ENCODE measurements at places on chromosomes 5 and 9. TPM values are rescaled to one million over a fixed set of nuclear protein-coding genes. Genes with fewer than 3 reads are reported as not detected.

QRFP gene
- not detected for total RNA-seq

DNA sequence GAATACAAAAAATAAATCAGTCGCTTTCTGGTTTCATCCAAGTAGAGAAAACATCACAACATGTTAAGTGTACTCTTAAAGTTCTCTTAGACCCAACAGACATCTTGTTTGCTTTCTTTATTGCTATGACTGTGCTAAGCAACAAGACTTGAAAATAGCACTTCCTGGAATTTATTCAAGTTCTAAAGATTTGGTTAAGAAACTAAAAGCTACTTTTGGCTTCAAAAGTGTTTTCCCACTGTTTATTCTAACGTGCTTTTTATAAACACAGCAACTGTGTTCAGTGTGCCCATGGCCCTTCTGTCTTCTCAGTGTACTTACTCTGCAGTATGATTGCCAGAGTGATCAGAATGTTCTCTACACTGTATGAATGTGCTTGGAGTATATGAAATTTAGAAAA is 109.8 kb downstream of the GIN1 start:
- no peak for DNase-seq

DNA sequence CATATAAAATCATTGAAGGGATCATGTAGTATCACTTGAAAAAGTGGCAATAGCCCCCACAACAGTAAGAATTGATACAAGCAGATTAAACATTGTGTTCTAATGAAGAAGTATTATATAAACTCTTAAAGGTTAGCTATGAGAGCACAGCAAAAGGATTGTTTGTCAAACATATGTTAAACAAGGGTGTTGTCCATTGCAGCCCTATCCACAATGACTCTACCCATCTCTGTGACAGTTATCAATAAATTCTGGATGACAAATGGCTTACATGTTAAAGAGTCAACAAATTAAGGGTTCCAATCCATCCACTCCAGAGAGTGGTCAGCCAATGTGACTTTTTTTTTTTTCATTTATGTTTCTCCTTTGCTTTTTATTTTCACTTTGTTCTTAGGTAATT is 238.7 kb downstream of the SEMA5A start:
- no peak for DNase-seq

LCN6 gene
- not detected for total RNA-seq

LCNL1 gene
- not detected for total RNA-seq

DNA sequence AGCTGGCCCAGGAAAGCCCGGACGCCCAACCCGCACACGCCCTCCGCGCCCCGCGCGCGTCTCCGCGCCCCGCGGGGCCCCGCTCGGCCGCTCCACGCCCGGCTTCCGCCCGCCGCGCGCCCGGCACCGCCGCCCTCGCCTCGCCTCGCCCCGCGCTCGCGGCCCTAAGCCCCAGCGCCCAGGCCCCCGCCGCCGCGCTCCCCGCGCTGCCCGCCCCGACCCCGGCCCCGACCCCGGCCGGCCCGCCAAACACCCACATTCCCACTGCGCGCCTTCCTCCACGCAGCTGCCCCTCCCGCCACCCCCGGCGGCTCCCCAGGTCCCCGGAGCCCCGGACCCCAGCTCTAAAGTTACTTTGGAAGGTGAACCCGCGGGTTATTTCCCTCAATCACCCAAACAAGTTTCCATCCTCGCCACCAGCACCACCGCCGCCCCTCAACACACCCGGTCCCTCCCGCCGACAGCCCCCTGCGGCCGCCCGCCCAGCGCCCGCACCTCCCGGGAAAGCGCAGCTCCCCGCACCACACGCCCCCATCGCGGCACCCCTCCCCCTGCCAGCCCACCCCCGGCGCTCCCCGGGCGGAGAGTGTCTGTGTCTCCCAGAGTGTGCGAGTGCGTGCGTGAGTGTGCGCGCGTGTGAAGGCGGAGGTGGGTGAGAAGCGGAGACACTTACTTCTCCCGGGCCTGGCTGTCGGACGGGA is 439 bp downstream of the SSBP2 start:
- no peak for DNase-seq

DNA sequence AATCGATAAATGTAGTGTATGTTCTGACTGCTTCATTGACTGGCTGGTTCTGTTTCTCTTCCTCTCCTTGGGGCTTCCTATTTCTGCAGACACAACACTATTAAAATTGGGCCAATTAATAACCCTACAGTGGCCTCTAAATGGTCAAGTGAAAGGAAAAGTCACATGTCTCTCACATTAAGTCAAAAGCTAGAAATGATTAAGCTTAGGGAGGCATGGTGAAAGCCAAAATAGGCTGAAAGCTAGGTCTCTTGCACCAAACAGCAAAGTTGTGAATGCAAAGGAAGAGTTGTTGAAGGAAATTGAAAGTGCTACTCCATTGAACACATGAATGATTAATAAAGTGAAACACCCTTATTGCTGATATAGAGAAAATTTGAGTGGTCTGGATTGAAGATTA is 58.2 kb downstream of the CCNH start:
- no peak for DNase-seq

DNA sequence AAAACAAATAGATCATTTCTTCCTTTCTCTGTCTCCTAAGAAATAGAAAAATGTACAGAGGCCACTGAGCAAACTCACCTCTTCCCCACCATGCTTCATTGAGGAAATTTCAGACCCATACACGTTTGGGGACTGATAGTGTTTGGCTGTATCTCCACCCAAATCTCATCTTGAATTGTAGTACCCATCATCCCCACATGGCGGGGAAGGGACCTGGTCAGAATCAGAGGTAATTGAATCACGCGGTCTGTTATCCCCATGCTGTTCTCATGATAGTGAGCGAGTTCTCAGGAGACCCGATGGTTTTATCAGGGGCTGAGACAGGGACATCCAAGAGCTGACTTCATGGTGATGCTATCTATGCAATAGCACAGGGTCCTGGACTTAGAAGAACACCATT is 1655.8 kb downstream of the MAT2B start:
- DNase-seq: no peak

- DNase-seq: no peak
Measured at GRCh38 chr5:77171141-77171910, 39.2 kb upstream of the PDE8B start.

ADCY2 gene
- total RNA-seq: not detected

CARTPT gene
- not detected for total RNA-seq

DNA sequence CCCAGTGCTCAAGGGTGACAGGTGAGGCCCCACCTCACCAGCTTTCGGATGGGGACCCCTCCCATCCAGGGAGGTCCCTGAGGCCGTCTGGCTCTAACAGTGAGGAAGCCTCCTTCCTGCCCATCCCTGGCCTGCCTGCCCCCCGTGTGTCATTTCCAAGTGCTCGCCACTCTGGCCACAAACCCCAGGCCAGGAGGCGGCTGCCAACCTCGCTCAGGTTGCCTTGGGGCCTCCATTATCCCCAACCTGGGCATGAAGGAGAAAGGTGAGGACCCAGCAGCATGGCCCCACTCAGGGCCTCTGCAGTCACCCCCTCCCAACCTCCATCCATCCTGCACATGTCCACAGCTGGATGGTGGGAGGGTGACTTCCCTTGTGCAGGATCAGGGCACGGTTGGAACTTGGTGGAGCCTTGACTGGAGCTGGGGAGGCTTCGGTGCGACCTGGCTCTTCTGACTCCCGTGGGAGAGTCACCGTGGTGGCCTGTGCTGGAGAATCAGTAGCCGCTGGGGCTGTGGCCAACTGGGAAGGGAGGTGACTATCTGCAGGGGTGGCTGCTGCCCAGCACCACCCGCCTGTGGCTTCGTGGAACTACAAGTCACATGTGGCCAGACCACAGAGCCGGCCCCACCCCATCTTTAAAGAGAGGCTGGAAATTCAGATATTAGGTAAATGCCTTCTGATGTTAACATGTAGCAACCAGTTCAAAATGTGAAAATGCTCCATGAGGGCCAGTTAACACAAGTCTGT is 37.5 kb upstream of the GFPT2 start:
- DNase-seq: no peak

TUBB4B gene
- 641 TPM for total RNA-seq

SLC46A2 gene
- not detected for total RNA-seq

GRCh38 chr9:130589754-130590153 is 10.4 kb downstream of the FUBP3 start:
- DNase-seq: no peak

LRRC19 gene
- not detected for total RNA-seq

DNA sequence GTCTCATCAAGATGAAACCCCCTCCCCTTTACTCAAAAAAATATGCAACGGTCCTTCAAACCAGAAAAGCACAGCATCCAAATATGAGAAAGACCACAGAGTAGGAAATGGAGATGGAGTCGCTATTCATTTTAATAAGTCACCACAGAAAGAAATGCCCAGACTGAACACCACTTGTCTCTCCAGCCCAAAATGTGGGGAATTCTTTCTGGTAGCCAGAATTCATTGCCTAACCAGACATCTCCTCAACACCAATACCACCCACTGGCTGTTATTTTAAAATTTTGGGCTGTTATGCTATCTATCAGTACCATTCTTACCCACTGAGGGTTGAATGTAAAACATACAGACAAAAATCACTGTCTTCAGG is 100.1 kb downstream of the SUSD1 start:
- no peak for DNase-seq

CDO1 gene
- 0.30 TPM for total RNA-seq

- no peak for DNase-seq
Measured at GRCh38 chr9:104974053-104974962, 46.4 kb upstream of the ABCA1 start.

GPSM1 gene
- 54.6 TPM for total RNA-seq

DOK3 gene
- 1.1 TPM for total RNA-seq

DNA sequence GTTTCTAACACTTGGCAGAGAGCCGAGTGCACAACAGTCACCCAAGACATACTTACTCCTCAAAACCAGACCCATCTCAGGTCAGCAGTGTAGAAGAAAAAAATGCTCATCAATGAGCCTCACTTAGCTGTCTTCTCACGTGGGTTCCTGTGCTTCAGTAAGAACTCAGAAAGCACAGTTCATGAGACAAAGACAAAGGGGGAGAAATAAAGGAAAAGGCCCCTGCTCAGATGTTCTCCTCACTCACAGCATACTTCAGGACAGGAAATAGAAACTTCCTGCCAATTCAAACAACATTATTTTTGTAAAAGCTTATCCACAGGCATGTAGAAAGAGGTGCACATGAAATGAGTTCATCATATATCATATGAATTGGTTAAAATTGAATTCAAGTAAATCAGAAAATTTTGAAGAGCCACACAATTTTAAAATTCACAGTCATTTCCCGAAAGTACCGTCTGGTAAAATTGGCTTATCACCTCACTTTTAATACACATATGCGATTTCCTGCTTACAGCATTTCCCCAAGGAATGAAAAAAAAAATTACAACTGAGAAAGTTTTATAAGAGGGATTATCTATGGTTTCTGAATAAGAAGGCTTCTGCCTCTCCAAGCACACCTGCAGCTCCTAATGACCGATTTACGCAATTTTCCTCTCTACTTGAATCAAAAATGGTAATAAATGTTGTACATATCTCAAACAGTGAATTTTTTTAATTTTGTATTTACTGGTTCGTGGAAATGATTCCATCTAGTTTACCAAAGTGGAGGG is 328.3 kb downstream of the TMEM167A start:
- DNase-seq: no peak

GRCh38 chr9:78370991-78371390 is 74.1 kb downstream of the PSAT1 start:
- no peak for DNase-seq

All from HFFc6 (cell line).